ENCODE measurements at places on chromosomes 1 and 21.

DNA sequence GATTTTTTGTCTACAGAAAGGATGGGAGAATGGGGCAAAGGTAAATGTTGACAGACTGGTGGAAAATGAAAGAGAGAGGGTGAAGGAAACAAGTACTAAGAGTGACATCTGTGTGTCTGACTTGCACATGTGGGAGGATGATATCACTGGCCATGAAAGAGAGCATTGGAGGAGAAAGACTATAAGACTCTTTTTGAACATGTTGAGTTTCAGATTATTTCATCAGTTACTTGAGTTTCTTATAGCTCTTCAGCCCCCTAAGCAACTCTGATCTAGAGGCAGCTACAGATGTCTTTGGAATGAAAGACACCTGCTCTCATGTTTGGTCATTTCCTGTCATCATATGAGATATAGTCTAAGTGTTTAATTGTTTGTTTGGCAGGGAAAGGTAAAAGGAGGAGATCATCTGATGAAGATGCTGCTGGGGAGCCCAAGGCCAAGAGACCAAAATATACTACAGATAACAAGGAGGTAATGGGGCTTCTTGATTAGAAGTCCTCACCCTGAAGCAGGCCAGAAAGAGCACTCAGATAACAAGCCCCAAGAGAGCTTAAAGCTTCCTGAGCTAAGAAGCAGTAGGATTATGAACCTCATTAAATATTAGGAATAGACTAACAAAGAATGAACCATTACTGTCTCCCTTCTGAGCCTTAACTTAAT, 4.5 kb downstream of the POLR3C start:
- DNase-seq: no peak

DNA sequence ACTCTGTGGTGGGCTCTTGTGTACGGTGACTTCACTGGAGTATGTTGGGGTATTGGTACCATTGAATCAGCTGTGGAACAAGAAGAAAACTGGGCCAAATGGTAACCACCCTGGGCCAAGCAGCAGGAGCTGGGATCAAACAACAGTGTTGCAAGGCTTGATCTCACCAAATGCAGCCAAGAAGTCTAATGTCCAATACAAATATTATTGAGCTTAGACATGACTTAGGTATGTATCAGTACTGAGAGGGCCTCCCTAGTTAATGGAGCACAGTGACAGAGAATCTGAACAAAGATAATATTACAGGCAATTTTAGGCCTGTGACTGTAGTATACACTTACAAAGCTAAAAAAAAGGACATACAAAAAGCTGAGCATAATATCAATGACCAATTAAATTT, 604.8 kb downstream of the PLA2G4A start:
- DNase-seq: no peak

- no peak for DNase-seq
Measured at GRCh38 chr1:53669621-53670191, 69.3 kb downstream of the GLIS1 start.

DNA sequence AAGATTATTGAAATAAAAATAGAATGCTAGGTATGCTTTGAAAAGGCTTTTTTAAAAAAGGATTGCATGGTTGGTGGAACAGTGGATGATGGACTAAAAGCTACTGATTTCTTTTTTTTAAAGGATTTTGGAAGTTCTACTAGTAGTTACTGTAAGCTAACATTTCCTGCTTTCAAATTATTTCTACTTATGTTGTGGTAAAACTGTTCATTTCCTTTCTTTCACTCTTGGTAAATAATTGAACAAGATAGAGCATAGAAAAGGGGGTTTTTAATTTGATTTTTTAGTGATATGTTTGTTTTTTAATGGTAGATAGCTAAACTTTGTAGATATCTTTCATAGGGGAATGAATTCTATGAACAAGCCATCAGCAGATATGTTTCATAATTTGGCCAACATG, 104.4 kb downstream of the OLFML2B start:
- no peak for DNase-seq

- DNase-seq: no peak
Measured at GRCh38 chr1:202349206-202349928, 868 bp downstream of the PPP1R12B start.
